Mesenchymal stem cell (in vitro differentiated cells and primary cell): ENCODE measurements at places on chromosomes 13 and 19.

GRCh38 chr13:70473907-70474306, 365.7 kb upstream of the KLHL1 start:
- H3K4me1 ChIP-seq: no peaks in the 10 kb centered on the region
- H3K4me3 ChIP-seq: no peak overlapping the region
- H3K27me3 ChIP-seq: no peaks in the 10 kb centered on the region
- DNase-seq: no peak
- no peaks in the 10 kb centered on the region for H3K36me3 ChIP-seq

DNA sequence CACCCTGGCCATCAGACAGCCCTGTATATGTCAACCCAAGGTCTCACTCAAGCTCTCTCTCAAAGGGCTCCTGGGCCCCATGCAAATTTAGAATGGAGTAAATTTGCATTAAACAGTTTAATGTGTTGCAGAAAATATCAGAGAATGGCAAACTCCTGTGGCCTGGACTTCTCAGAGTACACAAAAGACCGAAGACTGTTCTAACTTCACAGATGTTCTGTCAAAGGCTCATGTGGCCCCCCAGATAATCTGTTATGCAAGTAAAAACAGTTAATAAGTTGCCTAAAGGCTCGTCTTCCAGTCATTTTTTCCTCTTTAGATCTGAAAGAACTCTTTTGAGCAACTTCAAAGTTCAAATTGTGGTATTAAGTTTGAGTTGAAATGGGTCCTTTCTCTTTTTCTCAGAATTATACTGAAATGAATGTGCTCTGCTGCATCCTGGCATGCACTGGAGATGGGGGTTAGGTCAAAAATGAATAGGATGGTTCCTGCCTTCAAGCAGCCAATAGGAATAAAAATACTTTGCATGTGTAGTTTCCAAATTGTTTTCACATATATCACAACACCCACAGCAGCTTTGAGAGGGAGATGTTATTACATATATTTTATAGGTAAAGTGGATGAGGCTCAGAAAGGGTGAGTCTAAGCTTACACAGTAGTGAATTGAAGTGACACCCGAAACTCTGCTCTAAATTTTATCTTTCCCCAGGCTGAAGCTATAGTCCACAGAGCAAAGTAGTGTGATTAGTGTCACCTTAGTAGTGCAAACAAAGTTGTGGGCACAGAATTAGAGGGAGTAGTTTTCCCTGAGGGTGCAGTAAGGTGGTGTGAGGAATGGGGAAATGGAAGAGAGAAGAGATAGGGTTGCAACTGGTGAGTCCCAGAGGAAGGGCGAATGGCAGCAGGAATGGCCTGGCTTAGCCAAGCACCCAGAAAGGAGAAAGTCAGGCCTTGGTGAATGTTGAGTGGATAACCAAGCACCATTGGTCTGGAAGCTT, 205.0 kb upstream of the RFC3 start:
- no peak overlapping the region for H3K4me3 ChIP-seq
- no peaks in the 10 kb centered on the region for H3K27me3 ChIP-seq
- DNase-seq: no peak
- H3K27ac ChIP-seq: no peak overlapping the region
- H3K4me1 ChIP-seq: peaks cover 5% of the 10 kb centered on the region

DNA sequence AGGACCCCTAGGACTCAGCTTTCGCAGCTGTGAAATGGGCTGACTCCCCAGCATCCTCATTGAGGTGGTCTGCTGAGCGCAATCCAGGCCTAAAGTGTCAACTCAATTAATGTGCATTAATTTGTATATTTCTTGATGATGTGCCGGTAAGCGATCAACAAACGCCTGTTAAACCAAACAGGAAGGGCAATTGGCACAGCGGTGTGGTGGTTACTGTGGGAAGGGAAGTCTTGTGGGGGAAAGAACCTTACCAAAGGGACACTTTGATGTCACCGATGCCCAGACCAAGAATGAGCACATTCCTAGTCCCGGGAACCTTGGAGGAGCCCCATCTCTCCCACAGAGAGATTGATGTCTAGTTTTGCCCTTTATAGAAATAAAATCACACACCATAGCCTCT, 1.6 kb downstream of the JAK3 start:
- H3K27ac ChIP-seq: no peak overlapping the region
- H3K27me3 ChIP-seq: peaks cover 30% of the 10 kb centered on the region
- no peaks in the 10 kb centered on the region for H3K36me3 ChIP-seq
- H3K4me3 ChIP-seq: no peak overlapping the region
- H3K4me1 ChIP-seq: peaks cover 19% of the 10 kb centered on the region

DNA sequence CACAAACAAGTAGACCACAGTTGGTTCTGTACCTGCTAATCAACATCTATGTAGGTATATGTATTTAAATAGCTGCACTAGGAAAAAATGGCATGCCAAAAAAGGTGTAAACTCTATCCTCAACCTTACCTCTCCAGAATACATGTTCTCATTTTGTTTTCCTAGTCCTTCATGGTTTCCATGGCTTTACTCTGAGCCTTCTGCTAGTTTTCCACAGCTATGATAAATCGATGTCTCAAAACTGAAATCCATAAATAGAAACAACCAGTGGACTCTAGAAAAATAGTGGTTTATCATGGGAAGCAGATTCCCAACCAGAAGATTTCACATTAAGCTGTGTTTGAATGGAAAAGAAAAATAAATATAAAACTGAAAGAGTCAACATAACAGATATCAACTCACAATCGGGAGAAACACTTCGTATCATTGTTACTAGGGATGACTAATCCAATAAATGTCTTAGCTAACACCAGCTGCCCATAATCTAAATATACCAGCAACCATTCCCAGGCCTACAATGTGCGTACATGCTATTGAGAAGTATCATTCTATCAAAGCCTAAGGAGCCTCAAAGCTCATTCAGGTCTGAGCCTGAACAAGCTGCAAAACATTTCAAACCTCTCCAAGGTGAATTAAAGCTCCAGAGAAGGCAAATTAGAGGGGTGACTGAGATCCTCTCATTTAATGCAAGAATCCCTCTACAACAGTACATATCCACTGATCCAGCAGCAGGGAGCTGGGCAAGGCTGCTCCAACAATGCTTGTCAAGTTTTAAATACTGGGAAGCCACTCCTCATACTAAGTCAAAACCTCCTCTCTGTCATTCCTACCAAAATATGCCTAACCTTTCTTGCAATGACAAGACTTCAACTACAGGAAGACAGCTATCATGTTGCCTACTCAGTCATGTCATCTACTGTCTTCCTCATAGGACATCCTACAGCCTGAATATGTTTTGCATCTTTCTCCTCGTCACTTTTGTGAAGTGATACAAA, 90.2 kb downstream of the KCTD12 start:
- H3K4me3 ChIP-seq: no peak overlapping the region
- H3K36me3 ChIP-seq: no peaks in the 10 kb centered on the region
- peak; percentile 47 for DNase-seq
- no peak overlapping the region for H3K27ac ChIP-seq
- no peaks in the 10 kb centered on the region for H3K27me3 ChIP-seq
- no peaks in the 10 kb centered on the region for H3K4me1 ChIP-seq

- H3K4me3 ChIP-seq: peak overlapping the region; percentile 92
- peaks cover 30% of the 10 kb centered on the region for H3K36me3 ChIP-seq
- peaks cover 23% of the 10 kb centered on the region for H3K4me1 ChIP-seq
These were observed 567 bp downstream of the ALKBH6 start for GRCh38 chr19:36013280-36014011.

DNA sequence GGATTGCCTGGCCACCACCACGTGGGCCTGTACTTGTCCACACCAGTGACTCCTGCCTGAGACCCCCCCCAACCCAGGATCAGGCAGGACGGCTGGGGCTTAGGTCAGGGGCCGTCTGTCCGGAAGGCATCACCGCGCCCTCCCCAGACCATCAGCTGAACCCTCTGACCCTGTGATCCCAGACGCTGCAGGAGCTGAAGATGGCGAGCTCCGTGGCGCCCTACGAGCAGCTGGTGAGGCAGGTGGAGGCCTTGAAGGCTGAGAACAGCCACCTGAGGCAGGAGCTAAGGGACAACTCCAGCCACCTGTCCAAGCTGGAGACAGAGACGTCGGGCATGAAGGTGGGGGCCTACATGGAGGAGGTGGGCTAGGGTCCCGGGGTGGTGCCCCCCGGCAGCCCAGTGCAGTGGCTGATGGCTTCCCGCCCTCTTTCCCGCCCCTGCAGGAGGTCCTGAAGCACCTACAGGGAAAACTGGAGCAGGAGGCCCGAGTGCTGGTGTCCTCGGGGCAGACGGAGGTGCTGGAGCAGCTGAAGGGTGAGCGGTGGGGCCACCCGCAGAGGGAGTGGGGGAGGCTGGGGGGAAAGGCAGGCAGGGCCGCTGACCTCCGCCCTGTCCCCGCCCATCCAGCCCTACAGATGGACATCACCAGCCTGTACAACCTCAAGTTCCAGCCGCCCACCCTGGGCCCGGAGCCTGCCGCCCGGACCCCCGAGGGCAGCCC, 3.0 kb downstream of the APC2 start:
- no peak overlapping the region for H3K4me3 ChIP-seq
- H3K27me3 ChIP-seq: peaks cover 91% of the 10 kb centered on the region
- no peaks in the 10 kb centered on the region for H3K36me3 ChIP-seq
- H3K27ac ChIP-seq: no peak overlapping the region

- H3K4me3 ChIP-seq: no peak overlapping the region
- H3K27ac ChIP-seq: no peak overlapping the region
- no peaks in the 10 kb centered on the region for H3K36me3 ChIP-seq
- no peaks in the 10 kb centered on the region for H3K4me1 ChIP-seq
These were observed 47.3 kb upstream of the MTIF3 start for GRCh38 chr13:27497563-27498230.

GRCh38 chr13:38866649-38867048, 124.0 kb downstream of the STOML3 start:
- H3K27me3 ChIP-seq: peaks cover 3% of the 10 kb centered on the region
- DNase-seq: no peak
- H3K27ac ChIP-seq: no peak overlapping the region
- no peaks in the 10 kb centered on the region for H3K36me3 ChIP-seq

GRCh38 chr19:5111051-5111450, 142.1 kb downstream of the KDM4B start:
- no peak overlapping the region for H3K27ac ChIP-seq
- DNase-seq: no peak
- H3K36me3 ChIP-seq: peaks cover 93% of the 10 kb centered on the region
- peaks cover 44% of the 10 kb centered on the region for H3K4me1 ChIP-seq

DNA sequence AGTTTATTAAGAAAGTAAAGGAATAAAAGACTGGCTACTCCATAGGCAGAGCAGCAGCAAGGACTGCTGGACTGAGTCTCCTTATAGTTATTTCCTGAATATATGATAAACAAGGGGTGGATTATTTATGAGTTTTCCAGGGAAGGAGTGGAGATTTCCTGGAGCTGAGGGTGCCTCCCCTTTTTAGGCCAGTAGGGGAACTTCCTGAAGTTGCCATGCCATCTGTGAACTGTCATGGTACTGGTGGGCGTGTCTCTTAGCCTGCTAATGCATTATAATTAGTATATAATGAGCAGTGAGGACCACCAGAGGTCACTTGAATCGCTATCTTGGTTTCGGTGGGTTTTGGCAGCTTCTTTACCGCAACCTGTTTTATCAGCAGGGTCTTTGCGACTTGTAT, 13.5 kb downstream of the ZSCAN5A start:
- no peaks in the 10 kb centered on the region for H3K27me3 ChIP-seq
- peak; percentile 27 for DNase-seq
- no peak overlapping the region for H3K27ac ChIP-seq
- H3K4me1 ChIP-seq: no peaks in the 10 kb centered on the region
- H3K36me3 ChIP-seq: peaks cover 35% of the 10 kb centered on the region
- no peak overlapping the region for H3K4me3 ChIP-seq

- no peak for DNase-seq
- H3K4me1 ChIP-seq: no peaks in the 10 kb centered on the region
- no peaks in the 10 kb centered on the region for H3K27me3 ChIP-seq
- no peaks in the 10 kb centered on the region for H3K36me3 ChIP-seq
These were observed 72.9 kb upstream of the TSC22D1 start for GRCh38 chr13:44649104-44649428.

DNA sequence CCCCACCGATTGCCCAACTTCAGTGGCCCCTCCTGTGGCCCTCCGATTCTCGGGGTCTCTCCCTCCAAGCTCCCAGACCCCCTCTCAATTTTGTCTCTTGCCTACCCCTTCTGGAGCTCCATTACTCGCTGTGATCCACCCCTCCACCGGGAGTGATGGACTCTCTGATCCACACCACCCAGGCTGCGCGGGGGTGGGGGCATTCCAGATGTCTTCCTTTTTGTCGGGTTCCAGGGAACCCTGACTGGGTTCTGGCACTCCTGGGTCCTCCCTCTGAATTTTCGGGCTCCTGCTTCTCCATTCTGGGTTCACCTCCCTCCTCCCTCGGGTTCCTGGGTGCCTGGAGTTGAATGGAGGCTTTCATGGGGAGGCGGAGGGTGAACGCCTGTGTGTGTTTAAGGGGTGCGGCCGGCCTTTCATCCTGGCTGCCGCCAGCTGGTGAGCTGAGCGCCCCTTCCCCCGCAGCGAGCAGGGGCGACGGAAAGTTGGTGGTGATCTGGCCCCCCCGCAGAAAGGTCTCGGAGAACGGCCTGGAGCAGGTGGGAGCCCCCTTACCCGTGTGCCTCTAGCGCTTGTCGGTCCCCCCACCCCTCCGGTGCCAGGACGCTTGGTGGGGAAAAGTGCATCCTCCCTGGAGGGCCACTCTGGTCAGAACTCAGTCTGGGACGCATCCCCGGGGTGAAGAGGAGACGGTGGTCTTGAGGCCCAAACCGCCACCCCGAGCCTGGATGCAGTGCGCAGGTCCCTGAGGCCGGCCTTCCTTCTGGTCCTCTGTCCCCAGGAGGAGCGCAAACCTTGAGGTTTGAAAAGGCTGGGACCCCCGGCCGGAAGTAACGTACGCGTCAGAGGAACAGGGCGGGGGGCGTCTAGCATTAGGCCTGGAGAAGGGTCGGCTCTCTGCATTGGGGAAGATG, 1.6 kb downstream of the MISP3 start:
- H3K27ac ChIP-seq: no peak overlapping the region
- peak; percentile 63 for DNase-seq
- no peaks in the 10 kb centered on the region for H3K36me3 ChIP-seq

DNA sequence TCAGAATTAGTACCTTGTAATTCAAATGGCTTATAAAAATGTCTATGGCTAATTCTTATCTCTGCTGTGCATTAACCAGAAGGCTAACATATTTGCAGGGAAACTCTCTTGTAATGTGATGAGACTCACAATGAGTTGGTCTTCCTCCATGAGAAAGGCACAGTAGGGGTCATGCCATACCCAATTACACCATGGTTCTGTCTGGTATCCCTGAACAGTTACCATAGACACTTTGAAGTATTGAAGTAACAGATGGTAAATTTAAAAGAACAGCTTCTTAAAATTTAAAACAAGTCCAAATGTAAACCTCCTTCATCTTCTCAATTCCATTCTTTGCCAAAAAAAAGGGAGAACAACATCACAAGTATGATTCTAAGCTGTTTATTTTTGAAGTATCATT, 22.6 kb upstream of the SLAIN1 start:
- no peaks in the 10 kb centered on the region for H3K27me3 ChIP-seq
- H3K4me3 ChIP-seq: no peak overlapping the region
- H3K4me1 ChIP-seq: no peaks in the 10 kb centered on the region
- DNase-seq: no peak
- H3K36me3 ChIP-seq: no peaks in the 10 kb centered on the region

GRCh38 chr13:98749501-98749900, 3.0 kb downstream of the SLC15A1 start:
- no peaks in the 10 kb centered on the region for H3K36me3 ChIP-seq
- peaks cover 28% of the 10 kb centered on the region for H3K27me3 ChIP-seq
- no peak overlapping the region for H3K4me3 ChIP-seq
- H3K27ac ChIP-seq: no peak overlapping the region
- DNase-seq: no peak
